Endodermal cell (in vitro differentiated cells): ENCODE measurements at places on chromosomes 5 and 9.

- no peak for DNase-seq
These were observed 137.7 kb upstream of the GRIA1 start for GRCh38 chr5:153352685-153353219.

- no peak for DNase-seq
These were observed 111.2 kb downstream of the EDIL3 start for GRCh38 chr5:84273517-84273883.

GRCh38 chr9:123864251-123864650 is 65.7 kb downstream of the DENND1A start:
- DNase-seq: peak; percentile 54

DNA sequence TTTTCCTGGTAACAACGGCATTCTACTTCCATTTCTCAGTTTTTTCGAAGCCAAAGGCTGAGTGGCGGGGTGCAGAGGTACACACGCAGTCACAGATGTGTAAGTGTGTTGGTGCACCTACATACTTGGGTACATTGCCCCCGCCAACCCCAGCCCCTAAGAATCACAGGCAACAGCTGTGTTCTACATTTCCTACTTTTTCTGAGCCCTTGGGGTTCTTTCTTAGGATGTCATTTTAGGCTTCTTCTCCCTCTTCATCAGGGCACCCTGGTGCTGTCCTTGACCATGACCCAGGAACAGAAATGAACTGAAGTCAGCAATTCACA is 104.8 kb downstream of the PAX5 start:
- no peak for DNase-seq

- DNase-seq: no peak
These were observed 36.5 kb downstream of the KIF2A start for GRCh38 chr5:62342476-62342837.

DNA sequence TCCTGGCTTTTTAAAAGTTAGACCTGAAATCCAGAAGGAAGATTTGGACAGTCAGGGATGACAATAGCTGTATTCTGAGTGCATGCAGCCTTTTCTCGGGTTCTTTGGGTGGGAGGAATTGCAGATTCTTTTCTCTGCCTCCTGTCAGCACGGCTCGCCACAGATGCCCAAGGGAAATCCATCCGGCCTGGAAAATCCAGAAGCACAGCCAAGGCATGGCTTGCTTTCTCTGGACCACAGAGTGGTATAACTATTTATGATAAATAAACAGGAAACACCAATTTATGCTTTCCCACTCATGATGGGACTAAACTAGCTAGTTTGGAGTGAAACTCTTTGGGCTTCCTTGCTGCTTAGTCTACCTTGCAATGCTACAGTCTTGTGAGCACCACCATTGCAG is 59.1 kb downstream of the C9orf152 start:
- no peak for DNase-seq

DNA sequence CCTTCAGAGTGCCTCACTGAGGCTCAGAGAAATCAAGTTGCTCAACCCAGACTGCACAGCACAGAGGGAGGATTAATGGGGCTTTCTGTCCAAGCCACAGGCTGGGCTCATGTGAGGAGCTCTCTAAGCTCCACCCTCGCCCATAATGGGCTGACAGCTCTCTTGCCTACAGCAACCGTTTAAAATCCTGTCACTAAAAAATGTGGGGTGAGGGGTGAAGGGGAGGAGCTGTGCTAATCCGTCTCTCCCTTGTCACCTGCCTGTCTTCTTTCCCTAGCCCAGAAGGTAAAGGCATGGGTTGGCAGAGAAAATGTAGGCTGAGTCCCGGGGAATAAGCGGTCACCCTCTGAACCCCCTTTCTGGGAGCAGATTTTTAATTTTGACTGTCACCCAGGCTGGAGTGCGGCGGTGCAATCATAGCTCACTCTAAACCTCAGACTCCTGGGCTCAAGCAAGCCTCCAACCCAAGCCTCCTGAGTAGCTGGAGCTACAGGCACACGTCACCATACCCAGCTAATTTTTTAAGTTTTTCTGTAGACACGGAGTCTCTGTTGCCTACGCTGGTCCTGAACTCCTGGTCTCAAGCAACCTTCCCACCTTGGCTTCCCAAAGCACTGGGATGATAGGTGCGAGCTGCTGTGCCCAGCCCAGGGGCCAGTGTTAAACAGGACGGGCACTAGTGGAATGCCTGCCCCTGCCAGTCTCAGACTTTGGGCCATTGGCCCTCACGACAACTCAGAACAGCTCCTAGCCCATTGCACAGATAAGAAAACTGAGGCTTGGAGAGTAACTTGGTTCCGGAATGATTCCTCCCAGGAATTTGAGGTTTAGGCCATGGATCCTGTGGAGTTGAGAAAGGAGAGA is 89.5 kb downstream of the LMX1B start:
- DNase-seq: peak; percentile 82

DNA sequence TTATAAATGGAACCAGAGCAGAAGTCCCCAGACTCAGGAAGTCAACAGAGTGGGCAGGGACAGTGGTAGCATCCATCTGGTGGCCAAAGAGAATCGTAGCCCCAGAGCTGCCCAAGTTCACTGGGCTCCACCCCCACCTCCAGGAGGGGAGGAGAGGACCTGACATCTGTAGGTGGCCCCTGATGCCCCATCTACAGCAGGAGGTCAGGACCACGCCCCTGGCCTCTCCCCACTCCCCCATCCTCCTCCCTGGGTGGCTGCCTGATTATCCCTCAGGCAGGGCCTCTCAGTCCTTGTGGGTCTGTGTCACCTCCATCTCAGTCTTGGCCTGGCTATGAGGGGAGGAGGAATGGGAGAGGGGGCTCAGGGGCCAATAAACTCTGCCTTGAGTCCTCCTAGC is 10.3 kb upstream of the URM1 start:
- DNase-seq: no peak

- peak; percentile 80 for DNase-seq
These were observed 383.2 kb upstream of the SGCD start for GRCh38 chr5:155943516-155944407.

GRCh38 chr9:116070256-116070914 is 83.2 kb upstream of the PAPPA start:
- no peak for DNase-seq

DNA sequence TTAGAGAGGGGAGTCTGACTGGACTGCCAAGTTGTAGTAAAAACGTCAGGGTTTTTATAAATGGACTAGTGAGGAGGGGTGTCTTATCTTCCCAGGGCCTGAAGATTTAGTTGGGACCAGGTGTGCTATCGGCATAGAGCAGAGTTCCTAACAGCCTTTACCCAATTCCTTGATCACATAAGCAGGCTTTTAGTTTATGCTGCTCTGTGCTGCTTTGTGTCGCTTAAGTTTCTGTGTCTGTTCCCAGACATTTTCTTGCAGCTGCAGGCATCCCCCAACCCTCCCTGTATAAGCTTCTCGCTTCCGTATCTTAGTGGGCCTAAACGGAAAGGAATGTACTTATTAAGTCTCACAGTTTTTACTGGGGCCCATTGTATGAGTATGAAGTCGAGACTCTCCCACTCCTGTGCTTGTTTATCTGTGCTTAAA is 2.6 kb upstream of the SMC5 start:
- no peak for DNase-seq

DNA sequence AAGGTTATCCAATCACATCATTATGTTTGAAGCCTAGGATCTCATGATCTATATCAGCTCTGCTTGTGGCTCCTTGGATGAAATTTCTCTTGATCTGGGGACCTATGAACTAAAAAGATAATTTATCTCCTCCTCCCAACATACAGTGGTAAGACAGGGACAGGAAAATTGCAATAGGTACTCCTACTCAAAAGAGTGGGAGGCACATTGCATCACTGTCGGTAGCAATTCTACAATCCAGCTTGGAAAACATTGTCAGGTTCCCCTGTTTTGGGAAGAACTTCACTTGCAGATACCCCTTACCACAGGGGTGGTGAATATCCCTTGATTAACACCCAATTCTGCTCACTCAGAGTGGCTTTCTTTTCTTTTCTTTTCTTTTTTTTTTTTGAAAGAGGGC is 107.7 kb downstream of the HSPA4 start:
- DNase-seq: no peak

GRCh38 chr9:91583966-91584365 is 160.3 kb upstream of the NFIL3 start:
- DNase-seq: no peak

- peak; percentile 56 for DNase-seq
These were observed 2.8 kb downstream of the SMIM33 start for GRCh38 chr5:139473565-139473964.

- peak; percentile 94 for DNase-seq
These were observed at the start of gene DAPK1 for GRCh38 chr9:87497604-87498045. Gene DAPK1, plus strand, starts transcription at chr9:87497867. Its CDS starts 1,211 bp downstream, at chr9:87499078.

- DNase-seq: no peak
These were observed 64.8 kb upstream of the ADCY2 start for GRCh38 chr5:7331131-7331530.

DNA sequence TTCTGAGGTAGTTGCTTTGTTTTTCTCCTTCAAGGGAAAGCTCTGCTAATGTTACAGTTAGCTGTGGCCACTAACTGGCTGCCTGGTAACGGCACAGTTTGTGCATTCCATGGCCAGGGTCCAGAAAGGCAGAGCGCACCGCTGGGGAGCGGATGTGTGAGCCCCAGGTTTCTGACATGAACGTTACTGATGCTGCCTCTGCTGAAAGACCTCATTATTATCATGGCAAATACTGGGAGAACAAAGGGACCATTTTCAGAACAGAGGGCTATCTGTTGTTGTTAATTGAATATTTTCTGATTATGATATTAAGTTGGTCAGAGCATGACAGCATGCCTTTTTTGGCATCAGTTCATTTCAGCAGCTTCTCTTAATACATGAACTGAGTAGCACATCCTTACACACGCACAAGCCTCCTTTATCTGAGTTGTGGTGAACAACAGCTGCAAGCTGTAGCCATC is 134.1 kb downstream of the NUDT12 start:
- DNase-seq: no peak

GRCh38 chr9:132366481-132366880 is 11.7 kb upstream of the SETX start:
- peak; percentile 3 for DNase-seq

DNA sequence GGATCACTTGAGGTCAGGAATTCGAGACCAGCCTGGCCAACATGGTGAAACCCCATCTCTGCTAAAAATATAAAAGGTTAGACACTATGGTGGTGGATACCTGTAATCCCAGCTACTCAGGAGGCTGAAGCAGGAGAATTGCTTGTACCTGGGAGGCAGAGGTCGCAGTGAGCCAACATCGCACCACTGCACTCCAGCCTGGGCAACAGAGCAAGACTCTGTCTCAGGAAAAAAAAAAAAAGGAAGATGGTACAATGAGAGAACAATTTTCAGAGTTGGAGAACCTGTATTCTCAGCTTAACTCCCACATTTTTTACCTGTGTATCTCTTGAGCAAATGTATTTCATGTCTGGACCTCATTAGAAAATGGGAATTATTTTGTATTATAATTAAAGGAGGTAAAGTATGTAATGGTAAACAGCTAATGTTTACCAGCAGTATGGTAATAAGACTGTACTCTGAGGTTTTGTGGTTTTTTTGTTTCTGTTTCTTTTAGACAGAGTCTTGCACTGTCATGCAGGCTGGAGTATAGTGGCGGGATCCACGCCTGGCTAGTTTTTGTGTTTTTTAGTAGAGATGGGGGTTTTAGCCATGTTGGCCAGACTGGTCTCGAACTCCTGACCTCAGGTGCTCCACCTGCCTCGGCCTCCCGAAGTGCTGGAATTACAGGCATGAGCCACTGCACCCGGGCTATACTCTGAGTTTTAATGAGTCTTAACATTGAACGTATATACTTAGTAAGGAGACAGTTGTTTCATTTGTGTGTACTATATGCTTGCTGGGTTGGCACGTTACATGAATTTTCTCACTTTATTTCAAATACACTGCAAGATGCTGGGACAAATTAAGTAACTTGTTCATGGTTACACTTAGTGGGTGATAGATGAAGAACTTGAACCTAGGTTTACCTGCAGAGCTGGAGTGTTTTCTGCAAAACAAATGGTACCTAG is 16.2 kb downstream of the UHRF2 start:
- no peak for DNase-seq

DNA sequence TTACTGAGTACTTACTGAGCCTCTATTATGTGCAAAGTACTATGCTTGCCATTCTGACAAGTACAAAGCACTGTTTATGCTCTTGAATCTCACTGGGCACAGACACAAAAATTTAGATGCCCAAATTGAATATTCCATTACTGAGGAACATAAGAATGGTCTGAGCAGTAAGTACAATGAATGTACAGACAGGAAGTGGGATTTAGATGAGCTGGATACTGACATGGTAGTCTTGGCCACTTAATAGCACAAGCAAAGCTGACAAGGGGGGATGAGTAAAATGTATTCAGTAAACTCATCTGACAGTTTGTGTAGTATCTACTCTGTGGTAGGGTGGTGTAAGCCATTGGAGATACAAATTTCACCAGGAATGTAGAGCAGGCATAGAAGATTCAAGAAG is 132.4 kb downstream of the EFNA5 start:
- no peak for DNase-seq

GRCh38 chr9:89850631-89851325 is 246.0 kb downstream of the GADD45G start:
- DNase-seq: peak; percentile 19

- DNase-seq: no peak
These were observed 55.3 kb upstream of the SLC30A5 start for GRCh38 chr5:69038539-69038938.

- DNase-seq: no peak
These were observed 22.5 kb upstream of the RAD23B start for GRCh38 chr9:107260437-107261081.

DNA sequence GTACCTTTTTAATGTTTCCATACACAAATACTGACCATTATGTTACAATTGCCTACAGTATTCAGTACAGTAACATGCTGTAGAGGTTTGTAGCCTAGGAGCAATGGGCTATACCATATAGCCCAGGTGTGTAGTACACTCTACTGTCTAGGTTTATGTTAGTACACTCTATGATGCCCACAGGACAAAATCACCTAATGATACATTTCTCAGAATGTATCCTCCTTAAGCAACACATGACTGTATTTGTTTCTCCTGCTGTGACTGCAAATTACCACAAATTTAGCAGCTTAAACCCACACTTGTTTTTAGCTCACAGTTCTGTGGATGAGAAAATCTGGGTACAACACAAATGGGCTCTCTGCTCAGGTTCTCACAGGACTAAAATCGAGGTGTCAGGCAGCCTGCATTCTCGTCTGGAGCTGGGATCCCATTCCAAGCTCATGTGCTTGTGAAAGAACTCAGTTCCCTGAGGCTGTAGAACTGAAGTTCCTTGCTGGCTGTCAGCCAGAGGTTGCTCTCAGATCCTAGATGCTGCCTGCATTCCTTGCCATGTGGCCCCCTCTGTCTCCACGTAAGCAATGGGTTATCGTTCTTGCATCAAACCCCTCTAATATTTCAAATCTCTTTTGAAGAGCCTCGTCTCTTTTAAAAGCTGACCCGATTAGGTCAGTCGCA is 38.6 kb upstream of the PIK3R1 start:
- no peak for DNase-seq

DNA sequence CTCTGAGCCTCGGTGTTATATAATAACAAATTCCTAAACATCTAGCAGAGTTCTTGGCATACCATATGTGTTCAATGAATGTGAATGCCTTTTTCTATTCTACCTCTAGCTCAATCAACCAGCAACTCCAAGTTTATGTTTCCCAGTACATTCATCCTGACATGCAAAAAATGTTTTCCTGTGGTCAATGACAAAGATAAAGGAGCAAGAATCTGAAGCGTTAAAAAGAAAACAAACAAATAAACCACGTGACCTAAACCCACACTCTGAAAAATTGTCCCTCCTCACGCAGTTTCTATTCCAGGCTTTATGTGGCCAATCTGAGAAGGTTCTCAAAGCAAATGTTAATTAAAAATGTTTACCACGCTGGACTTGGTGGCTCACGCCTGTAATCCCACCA is 18.0 kb downstream of the KLF4 start:
- DNase-seq: no peak

- DNase-seq: no peak
These were observed 453.3 kb downstream of the KDM4C start for GRCh38 chr9:7210854-7211637.

GRCh38 chr9:28922891-28923290 is 1349.6 kb upstream of the C9orf72 start:
- no peak for DNase-seq
